Body of pancreas (tissue), 4 donors: ENCODE measurements at places on chromosomes 3 and 15. TPM values are rescaled to one million over a fixed set of nuclear protein-coding genes. Genes with fewer than 3 reads are reported as not detected.

The TMC3 gene
- total RNA-seq, result not detected

The TNNC1 gene
- total RNA-seq, result 0.99 TPM

The IL12A gene
- 0.26 TPM for total RNA-seq

The HTR3C gene
- not detected for total RNA-seq

The NCEH1 gene
- 6.9 TPM for total RNA-seq

DNA sequence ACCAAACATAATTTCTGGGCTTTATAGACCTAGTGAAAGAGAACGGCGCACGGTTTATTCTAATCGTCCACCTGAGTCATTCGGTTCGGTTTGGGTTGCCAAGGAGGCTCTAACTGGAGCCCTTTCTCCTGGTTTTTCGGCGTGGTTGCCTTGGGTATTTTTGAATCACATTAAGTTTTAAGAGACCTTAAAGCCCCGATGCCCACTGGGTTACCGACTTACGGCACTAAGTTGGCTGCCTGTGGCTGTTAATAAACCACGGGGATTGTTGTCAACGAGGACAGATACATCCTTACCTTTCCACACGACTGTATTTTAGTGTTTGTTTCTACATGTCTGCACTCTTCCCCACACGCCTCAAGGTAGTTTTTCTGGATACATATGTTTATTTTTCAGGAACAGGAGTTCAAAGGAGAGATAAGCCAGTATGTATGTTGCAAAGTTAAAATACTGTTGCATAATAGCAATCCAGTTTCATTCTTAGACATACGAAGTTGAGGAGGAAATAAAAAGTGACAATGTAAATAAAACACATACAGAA, 1.2 kb upstream of the ANP32A start:
- H3K27me3 ChIP-seq, result no peaks in the 10 kb centered on the region
- no peak for DNase-seq
- H3K36me3 ChIP-seq, result no peaks in the 10 kb centered on the region
- H3K4me3 ChIP-seq, result peak overlapping the region; percentile 96
- H3K4me1 ChIP-seq, result peaks cover 9% of the 10 kb centered on the region
- H3K27ac ChIP-seq, result peak overlapping the region; percentile 100

DNA sequence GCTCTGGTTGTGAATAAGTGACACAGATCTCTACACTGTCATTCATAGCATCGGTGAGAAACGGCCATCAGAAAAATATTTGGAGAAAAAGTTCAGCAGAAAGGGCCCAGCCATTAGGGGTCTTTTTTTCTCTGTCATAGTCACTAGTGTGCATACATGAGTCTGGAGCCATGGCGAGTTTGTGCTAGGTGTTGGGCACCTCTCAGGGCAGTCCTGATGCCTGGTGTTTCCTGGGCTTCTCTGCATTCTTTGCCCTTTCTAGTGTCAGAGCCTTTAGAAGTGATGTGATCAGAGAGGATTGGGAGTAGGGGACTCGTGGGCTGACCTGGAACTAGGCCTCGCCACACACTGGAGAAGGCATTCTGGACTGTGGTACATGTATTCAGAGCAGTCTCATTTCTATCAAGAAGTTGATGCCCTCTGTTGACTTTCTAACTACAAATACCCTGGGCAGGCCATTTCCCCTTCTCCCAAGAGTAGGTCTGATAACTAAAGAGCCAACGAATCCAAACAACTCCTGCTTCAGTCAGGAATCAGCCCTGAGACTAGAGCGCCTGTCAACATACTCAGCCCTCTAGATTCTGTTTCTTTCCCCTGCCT, 1.6 kb downstream of the KY start:
- H3K27ac ChIP-seq, result no peak overlapping the region
- H3K4me3 ChIP-seq, result no peak overlapping the region
- no peaks in the 10 kb centered on the region for H3K27me3 ChIP-seq
- peaks cover 17% of the 10 kb centered on the region for H3K4me1 ChIP-seq
- no peak for DNase-seq

GRCh38 chr3:64591615-64592014, 96.2 kb downstream of the ADAMTS9 start:
- DNase-seq, result no peak
- no peak overlapping the region for H3K4me3 ChIP-seq
- no peaks in the 10 kb centered on the region for H3K36me3 ChIP-seq
- H3K4me1 ChIP-seq, result no peaks in the 10 kb centered on the region
- no peak overlapping the region for H3K27ac ChIP-seq
- no peaks in the 10 kb centered on the region for H3K27me3 ChIP-seq

DNA sequence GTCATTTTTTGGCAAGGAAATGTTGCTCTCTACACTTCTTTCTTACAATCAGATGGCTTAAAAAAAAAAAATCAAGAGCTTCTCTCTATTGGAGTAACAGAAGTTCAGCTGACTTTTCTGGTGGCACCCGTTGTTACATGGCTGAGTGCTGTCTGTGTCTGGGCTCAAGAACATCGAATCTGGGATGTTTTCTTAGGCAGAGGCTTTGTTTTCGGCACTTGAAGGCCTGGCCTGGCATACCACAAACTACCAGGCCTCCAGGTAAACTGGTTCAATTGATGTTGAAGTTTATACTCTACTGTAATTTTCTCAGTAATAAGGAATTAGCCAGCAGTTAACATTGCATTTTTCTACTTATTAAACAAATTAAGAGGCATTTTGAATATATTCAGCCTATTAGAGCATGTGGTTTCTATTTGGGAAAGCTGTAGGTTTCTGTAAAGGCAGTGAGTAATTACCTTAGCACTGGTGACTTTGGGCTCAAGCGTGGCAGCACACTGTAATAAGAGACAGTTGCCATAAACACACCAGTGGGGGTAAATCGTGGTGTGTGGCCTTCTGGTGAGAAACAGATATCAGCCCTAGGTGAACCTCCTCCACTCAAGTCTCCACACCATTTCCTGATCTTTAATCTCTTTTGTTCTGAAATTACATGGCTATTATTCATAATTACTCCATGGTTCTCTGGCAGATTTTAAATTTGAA, 544.7 kb downstream of the MECOM start:
- H3K4me3 ChIP-seq, result no peak overlapping the region
- no peaks in the 10 kb centered on the region for H3K36me3 ChIP-seq
- H3K27ac ChIP-seq, result no peak overlapping the region
- no peak for DNase-seq
- no peaks in the 10 kb centered on the region for H3K27me3 ChIP-seq

GRCh38 chr3:71107926-71108325, 475.6 kb downstream of the FOXP1 start:
- peaks cover 51% of the 10 kb centered on the region for H3K4me1 ChIP-seq
- H3K27ac ChIP-seq, result peak overlapping the region; percentile 14
- no peaks in the 10 kb centered on the region for H3K27me3 ChIP-seq
- no peak for DNase-seq
- H3K4me3 ChIP-seq, result no peak overlapping the region

DNA sequence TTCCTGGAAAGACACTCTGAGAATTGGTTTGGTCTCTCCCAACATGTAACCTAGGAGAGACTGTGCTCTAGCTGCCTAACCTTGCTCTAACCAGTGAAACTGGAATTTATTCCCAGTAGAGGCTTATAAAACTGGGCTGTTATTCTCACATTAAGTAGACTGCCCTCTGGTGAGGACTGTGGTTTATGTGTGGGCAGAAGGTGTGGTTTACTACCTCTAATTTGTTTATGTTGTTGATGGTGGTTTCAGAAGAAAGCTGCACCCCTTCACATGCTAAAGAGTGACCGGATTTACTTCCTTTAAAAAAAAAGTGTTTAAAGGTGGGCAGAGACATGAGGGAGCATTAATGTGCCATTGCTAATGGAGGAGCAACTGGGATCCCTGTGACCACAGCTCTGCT, 273.2 kb downstream of the MECOM start:
- H3K4me1 ChIP-seq, result peaks cover 42% of the 10 kb centered on the region
- no peaks in the 10 kb centered on the region for H3K36me3 ChIP-seq
- peak; percentile 39 for DNase-seq
- H3K4me3 ChIP-seq, result no peak overlapping the region
- H3K27me3 ChIP-seq, result no peaks in the 10 kb centered on the region

- H3K36me3 ChIP-seq, result no peaks in the 10 kb centered on the region
- no peak overlapping the region for H3K4me3 ChIP-seq
- no peak for DNase-seq
- H3K4me1 ChIP-seq, result peaks cover 55% of the 10 kb centered on the region
- H3K27ac ChIP-seq, result peak overlapping the region; percentile 68
Measured at GRCh38 chr3:172125053-172125452, 85.7 kb downstream of the FNDC3B start.

DNA sequence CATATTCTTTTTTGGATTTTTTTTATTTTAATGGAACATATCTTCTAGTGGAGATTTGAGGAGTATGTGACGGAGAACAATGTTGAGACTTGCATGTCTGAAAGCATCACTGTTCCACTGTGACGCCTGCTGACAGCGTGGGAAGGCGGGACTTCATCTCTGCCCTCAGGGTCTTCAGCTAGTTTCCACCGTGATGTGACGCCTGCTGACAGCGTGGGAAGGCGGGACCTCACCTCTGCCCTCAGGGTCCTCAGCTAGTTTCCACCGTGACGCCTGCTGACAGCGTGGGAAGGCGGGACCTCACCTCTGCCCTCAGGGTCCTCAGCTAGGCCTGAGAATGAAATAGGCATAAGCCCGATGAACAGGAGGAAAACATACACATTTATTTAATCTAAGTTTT, 70.7 kb downstream of the LMLN start:
- no peak for DNase-seq
- H3K27ac ChIP-seq, result no peak overlapping the region
- no peaks in the 10 kb centered on the region for H3K36me3 ChIP-seq

GRCh38 chr3:137787529-137787928, 23.4 kb downstream of the SOX14 start:
- H3K27me3 ChIP-seq, result peaks cover 3% of the 10 kb centered on the region
- no peak overlapping the region for H3K4me3 ChIP-seq
- H3K36me3 ChIP-seq, result no peaks in the 10 kb centered on the region
- no peak overlapping the region for H3K27ac ChIP-seq
- no peak for DNase-seq

DNA sequence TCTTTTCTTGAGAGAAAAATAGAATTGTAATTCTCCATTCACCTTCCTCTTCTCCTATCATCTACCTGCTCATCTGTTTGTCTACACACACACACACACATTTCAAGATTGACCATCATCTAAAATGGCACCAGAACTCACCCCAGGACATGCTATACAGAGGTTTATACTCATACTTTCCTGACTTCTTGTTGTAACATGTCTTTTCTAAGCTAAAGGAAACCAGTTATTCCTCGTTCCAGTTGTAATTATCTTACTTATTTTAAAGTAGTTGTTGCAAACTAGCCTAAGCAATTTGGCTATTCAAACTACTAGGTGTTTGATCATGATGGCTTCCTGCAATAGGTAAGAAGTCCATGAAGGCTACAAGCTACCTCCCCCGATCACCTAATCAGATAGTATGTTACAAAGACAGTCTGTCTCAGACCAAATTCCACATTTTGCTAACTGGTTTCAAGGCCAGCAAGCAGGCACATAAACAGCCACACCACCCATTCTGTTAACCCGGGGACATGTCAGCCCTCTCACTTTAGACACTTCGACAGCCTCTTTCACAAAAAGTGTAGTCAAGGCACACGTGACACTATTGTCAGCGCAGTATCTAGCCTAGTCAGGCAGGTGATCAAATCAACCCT, 189.7 kb downstream of the SHQ1 start:
- H3K27ac ChIP-seq, result no peak overlapping the region
- H3K36me3 ChIP-seq, result no peaks in the 10 kb centered on the region
- no peak overlapping the region for H3K4me3 ChIP-seq
- H3K27me3 ChIP-seq, result no peaks in the 10 kb centered on the region
- H3K4me1 ChIP-seq, result peaks cover 41% of the 10 kb centered on the region

- no peaks in the 10 kb centered on the region for H3K36me3 ChIP-seq
- no peaks in the 10 kb centered on the region for H3K27me3 ChIP-seq
- H3K4me3 ChIP-seq, result no peak overlapping the region
Measured at GRCh38 chr3:30620402-30621360, 14.3 kb downstream of the TGFBR2 start.

DNA sequence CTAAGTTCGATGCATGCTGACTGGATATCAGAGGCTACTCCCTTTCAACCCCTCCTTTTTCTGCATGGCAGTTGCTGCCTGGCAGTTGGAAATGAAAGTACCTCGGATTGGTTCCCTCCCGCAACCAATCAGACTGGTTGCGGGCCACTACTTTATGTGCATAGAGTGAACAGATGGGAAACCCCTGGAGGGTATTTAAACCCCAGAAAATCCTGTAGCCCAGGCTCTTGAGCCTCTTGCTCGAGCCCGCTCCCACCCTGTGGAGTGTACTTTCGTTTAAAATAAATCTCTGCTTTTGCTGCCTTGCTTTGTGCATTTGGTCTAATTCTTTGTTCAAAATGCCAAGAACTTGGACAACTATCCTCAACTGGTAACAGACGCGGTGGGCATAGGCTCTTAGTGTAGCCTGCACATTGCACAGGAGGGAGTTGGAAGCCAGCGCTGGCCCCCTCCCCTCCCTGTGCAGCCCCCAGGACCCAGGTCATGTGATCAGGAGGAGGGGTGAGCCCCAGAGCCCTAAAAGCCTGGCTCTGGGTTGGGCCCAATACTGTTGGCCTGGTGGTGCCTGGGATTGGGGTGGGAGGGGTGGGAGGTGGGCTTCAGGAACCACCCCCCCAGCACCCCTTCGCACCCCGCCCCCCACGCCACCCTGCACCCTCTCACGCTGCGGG, 26.8 kb downstream of the RHCG start:
- no peaks in the 10 kb centered on the region for H3K36me3 ChIP-seq
- DNase-seq, result no peak
- peak overlapping the region; percentile 6 for H3K27ac ChIP-seq
- H3K4me3 ChIP-seq, result no peak overlapping the region
- no peaks in the 10 kb centered on the region for H3K27me3 ChIP-seq

DNA sequence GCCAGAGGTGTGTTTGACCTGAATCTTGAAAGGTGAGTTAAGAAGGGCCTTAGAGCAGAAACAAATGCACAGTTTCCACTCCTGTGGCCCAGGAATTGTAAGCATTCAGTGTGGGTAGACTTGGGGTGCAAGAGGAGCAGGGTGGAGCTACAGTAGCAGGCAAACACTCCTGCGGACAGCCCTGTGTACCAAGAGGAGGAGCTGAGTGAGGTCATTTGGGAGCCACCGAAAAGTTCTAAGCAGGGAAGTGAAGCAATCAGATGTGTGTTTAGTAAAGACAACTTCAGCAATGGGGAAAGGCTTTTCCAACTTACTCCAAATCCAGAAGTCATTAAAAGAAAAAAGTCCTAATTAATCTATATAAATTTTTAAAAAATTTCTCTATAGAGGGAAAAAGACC, 99.3 kb downstream of the ARHGEF26 start:
- no peaks in the 10 kb centered on the region for H3K36me3 ChIP-seq
- no peak overlapping the region for H3K27ac ChIP-seq
- no peaks in the 10 kb centered on the region for H3K27me3 ChIP-seq
- no peak for DNase-seq
- no peak overlapping the region for H3K4me3 ChIP-seq

DNA sequence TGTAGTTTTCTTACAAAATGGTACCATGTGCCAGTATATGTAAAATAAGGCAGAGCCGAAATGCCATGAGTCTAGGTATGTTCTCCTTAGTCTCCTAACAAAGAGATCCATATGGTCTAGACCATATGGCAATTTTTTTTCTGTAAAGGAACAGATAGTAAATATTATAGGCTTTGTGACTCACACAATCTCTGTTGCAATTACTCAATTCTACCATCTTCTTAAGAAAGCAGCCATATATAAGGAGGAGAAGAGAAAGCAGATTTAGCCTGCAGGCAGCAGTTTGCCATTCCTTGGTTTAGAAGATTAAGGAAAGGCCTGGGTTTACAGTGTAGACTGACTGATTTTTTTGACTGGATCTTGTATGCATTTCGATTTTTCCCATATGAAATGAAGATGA, 16.3 kb upstream of the BBX start:
- no peaks in the 10 kb centered on the region for H3K4me1 ChIP-seq
- no peak overlapping the region for H3K27ac ChIP-seq
- no peak overlapping the region for H3K4me3 ChIP-seq

GRCh38 chr15:91589360-91589759, 264.1 kb upstream of the SLCO3A1 start:
- no peaks in the 10 kb centered on the region for H3K36me3 ChIP-seq
- no peaks in the 10 kb centered on the region for H3K27me3 ChIP-seq
- no peaks in the 10 kb centered on the region for H3K4me1 ChIP-seq
- no peak overlapping the region for H3K27ac ChIP-seq
